Muscle of leg (tissue), 16 donors: ENCODE measurements at places on chromosomes 7 and 10. TPM values are rescaled to one million over a fixed set of nuclear protein-coding genes. Genes with fewer than 3 reads are reported as not detected.

Gene MLLT10
- total RNA-seq: 26.9 TPM

DNA sequence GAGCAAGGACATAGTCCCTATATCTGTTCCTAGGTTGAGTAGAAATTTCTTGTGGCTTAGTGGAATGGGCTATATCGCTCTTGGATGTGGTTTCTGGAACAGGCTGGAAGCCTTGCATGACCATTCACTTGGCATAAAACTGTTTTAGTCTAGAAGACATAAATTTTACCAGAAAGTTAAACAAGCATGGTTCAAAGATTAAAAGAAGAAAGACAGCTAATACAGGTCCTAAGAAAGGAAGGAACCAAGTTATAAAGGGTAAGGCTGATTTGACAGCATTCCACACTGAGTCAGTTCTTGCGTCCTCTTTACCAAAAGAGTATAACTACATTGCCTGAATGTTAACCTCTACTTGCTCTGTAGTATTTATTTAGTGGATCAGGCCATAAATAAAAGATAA, 724.2 kb downstream of the SORCS1 start:
- no peak overlapping the region for H3K4me3 ChIP-seq
- no peaks in the 10 kb centered on the region for H3K4me1 ChIP-seq
- H3K27ac ChIP-seq: no peak overlapping the region
- H3K27me3 ChIP-seq: no peaks in the 10 kb centered on the region

DNA sequence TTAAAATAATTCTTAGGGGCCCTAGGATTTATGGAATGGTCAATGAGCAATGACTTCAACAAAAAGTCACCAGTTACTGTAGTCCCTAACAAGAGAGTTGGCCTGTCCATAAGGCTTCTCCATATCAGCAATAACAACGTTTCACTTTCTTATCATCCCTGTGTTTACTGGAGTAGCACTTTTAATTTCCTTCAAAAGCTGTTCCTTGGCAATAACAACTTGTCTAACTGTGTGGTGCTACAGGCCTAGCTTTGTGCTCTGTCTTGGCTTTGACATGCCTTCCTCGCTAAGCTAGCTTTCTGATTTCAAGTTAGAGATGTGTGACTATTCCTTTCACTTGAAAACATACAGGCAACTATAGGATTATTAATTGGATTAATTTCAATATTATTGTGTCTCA, 81.1 kb downstream of the JMJD1C start:
- no peak for DNase-seq
- H3K36me3 ChIP-seq: no peaks in the 10 kb centered on the region
- H3K4me1 ChIP-seq: no peaks in the 10 kb centered on the region
- no peak overlapping the region for H3K4me3 ChIP-seq
- H3K27ac ChIP-seq: no peak overlapping the region

DNA sequence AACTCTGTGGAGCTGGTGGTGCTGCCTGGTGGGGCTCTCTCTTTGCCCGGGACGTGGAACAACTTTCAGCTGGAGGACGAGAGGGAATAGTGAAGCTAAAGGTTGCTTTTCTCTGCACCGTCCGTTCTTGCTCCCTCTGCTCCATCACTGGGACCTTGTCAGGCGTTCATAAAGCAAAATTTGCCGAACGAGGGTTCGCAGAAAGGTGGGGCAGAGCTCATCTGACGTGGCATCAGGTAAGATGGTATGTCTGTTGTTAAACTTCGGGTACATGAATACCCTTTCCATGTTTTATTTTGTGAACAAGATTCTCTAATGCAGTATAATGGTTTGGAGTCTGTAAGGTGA, 416 bp downstream of the BBS9 start:
- H3K36me3 ChIP-seq: no peaks in the 10 kb centered on the region
- H3K27ac ChIP-seq: peak overlapping the region; percentile 91
- H3K27me3 ChIP-seq: no peaks in the 10 kb centered on the region
- H3K4me3 ChIP-seq: peak overlapping the region; percentile 78
- H3K4me1 ChIP-seq: peaks cover 3% of the 10 kb centered on the region

- no peaks in the 10 kb centered on the region for H3K27me3 ChIP-seq
- peak; percentile 1 for DNase-seq
- no peak overlapping the region for H3K27ac ChIP-seq
- no peaks in the 10 kb centered on the region for H3K4me1 ChIP-seq
- no peak overlapping the region for H3K4me3 ChIP-seq
- H3K36me3 ChIP-seq: no peaks in the 10 kb centered on the region
These were observed 69.0 kb downstream of the DKK1 start for GRCh38 chr10:52383088-52383487.

GRCh38 chr10:48699011-48699627, 14.4 kb downstream of the WDFY4 start:
- no peak overlapping the region for H3K4me3 ChIP-seq
- H3K36me3 ChIP-seq: no peaks in the 10 kb centered on the region
- no peak overlapping the region for H3K27ac ChIP-seq

DNA sequence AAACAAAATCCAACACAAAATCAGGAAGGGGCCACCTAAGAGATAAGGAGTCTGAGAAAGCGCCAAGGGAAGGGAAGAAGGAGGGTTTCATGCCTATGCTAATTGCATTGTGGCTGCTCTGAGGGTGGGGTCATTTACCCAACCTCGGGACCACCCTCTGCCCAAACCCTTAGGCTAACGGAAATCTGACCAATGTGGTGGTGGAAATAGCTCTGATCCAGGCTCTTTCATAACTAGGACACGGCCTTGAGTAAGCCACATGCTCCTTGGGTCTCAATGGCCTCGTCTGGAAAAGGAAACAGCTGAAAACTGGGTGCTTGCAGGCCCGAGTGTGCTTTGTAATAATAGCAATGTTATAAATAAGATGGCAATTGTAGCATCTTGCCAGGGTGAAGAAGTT, 14.9 kb upstream of the SRGN start:
- H3K36me3 ChIP-seq: no peaks in the 10 kb centered on the region
- no peak overlapping the region for H3K27ac ChIP-seq
- no peak for DNase-seq
- no peak overlapping the region for H3K4me3 ChIP-seq

Gene LFNG
- total RNA-seq: 19.2 TPM

DNA sequence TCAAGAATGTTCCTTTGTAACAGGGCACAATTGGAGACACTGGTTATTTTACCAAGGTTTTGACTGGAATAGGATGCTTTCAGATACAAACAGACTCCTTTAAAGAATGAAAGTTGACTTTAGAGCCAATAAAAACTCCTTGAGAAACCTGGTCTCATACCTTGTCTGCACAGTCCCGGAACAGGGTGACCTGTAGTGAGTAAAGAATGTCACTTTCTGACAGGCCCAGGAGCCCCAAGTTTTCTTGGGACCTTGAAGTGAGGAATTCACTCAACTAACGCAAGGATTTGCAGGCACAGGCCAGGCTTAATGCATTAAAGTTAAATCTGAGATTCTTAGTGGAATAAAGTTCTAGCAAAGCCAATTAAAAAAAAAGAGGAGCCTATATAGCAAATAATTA, 11.5 kb upstream of the GARS1 start:
- H3K27ac ChIP-seq: no peak overlapping the region
- peaks cover 27% of the 10 kb centered on the region for H3K36me3 ChIP-seq
- H3K4me3 ChIP-seq: no peak overlapping the region
- no peaks in the 10 kb centered on the region for H3K4me1 ChIP-seq

GRCh38 chr7:151275813-151276577, 27.5 kb upstream of the SMARCD3 start:
- no peak for DNase-seq
- H3K4me3 ChIP-seq: no peak overlapping the region
- H3K27me3 ChIP-seq: peaks cover 18% of the 10 kb centered on the region
- H3K4me1 ChIP-seq: peaks cover 27% of the 10 kb centered on the region
- no peak overlapping the region for H3K27ac ChIP-seq

- H3K4me3 ChIP-seq: no peak overlapping the region
- H3K27me3 ChIP-seq: no peaks in the 10 kb centered on the region
- H3K4me1 ChIP-seq: no peaks in the 10 kb centered on the region
- H3K36me3 ChIP-seq: no peaks in the 10 kb centered on the region
- no peak overlapping the region for H3K27ac ChIP-seq
- DNase-seq: no peak
These were observed 1095.2 kb downstream of the KCNMA1 start for GRCh38 chr10:76542307-76542930.

DNA sequence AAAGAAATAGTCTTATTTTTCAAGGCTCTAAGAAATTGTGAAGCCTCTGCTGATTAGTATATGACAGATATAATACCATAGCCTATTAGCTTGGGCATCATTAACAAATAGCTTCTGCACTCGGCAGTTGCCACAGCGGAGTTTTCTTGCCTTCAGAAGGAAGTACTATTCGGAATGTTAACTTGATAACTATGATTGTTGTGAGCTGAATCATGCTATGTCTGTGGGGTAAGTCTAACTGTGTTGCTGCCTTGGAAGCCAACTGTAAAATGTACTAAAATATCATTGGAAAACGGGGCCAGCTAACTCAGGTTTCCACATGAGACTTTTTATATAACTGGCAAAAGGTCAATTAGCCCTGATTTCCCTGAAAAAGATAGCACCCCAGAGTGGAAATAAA, 93.2 kb downstream of the TWIST1 start:
- no peak for DNase-seq
- H3K4me1 ChIP-seq: no peaks in the 10 kb centered on the region
- no peak overlapping the region for H3K4me3 ChIP-seq
- no peak overlapping the region for H3K27ac ChIP-seq

- H3K27me3 ChIP-seq: no peaks in the 10 kb centered on the region
- no peaks in the 10 kb centered on the region for H3K4me1 ChIP-seq
These were observed 55.8 kb upstream of the KIF5B start for GRCh38 chr10:32112055-32112454.

- peaks cover 37% of the 10 kb centered on the region for H3K4me1 ChIP-seq
- H3K27ac ChIP-seq: no peak overlapping the region
- peak overlapping the region; percentile 42 for H3K4me3 ChIP-seq
- H3K36me3 ChIP-seq: no peaks in the 10 kb centered on the region
- DNase-seq: no peak
- H3K27me3 ChIP-seq: peaks cover 9% of the 10 kb centered on the region
These were observed 62.2 kb downstream of the NEURL1 start for GRCh38 chr10:103555712-103556111.

Gene LIPM
- not detected for total RNA-seq

GRCh38 chr10:132394201-132394811, 2.7 kb upstream of the PWWP2B start:
- peaks cover 40% of the 10 kb centered on the region for H3K4me1 ChIP-seq
- H3K4me3 ChIP-seq: no peak overlapping the region
- H3K27me3 ChIP-seq: peaks cover 2% of the 10 kb centered on the region
- DNase-seq: no peak

DNA sequence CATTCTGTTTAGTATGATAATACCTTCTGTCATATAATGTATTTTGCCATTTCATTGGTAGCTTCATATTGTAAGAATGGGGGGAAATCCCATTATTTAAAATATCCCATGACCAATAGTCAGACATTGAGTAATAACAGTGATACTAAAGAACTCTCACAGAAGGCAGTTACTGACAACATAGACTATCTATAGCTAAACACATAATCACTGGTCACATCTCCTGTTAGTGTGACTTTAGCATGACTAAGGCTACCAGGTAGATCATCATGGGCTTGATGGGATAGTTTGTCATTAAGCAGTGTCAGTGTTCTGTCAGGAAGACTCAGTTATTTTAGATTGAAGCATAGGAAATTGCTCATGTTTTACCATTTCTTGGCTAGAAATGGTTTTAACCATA, 16.4 kb downstream of the OPN1SW start:
- peaks cover 13% of the 10 kb centered on the region for H3K4me1 ChIP-seq
- H3K36me3 ChIP-seq: peaks cover 41% of the 10 kb centered on the region
- H3K27ac ChIP-seq: no peak overlapping the region
- DNase-seq: no peak
- no peaks in the 10 kb centered on the region for H3K27me3 ChIP-seq

Gene C7orf57
- 0.09 TPM for total RNA-seq

DNA sequence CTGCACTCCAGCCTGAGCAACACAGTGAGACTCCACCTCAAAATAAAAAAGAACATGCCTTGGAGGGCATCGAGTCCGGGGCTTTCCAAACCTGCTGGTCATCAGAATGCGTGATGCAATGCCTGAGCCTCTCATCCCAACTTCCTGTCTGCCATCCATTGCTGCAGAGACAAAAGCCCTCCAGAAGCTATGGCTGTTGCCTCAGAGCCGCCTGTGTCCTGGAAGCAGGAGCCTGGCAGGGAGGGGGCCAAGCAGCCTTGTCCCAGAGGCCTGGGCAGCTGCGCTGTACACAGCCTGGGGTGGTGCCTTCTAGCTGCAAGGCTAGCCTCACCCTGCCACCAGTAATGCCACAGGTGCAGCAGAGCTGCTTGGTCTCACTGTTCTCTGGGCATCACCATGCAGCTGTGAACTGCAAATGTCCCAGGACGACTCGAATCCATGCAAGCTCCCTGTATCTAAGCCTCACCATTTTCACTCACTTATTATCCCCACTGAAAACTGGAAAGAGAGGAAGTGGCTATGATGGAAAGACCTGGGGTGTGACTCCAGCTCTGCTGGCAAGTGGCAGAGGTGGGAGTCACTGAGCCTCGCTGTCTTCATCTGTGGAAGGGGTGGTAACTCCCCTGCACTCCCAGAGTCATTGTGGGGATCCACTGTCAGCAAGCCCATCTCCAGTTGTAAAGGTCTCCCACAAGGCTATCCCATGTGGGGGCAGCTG, 7.0 kb downstream of the ALOX5 start:
- peaks cover 18% of the 10 kb centered on the region for H3K27me3 ChIP-seq
- no peak overlapping the region for H3K27ac ChIP-seq
- no peak overlapping the region for H3K4me3 ChIP-seq

Gene SEPHS1
- 40.1 TPM for total RNA-seq

DNA sequence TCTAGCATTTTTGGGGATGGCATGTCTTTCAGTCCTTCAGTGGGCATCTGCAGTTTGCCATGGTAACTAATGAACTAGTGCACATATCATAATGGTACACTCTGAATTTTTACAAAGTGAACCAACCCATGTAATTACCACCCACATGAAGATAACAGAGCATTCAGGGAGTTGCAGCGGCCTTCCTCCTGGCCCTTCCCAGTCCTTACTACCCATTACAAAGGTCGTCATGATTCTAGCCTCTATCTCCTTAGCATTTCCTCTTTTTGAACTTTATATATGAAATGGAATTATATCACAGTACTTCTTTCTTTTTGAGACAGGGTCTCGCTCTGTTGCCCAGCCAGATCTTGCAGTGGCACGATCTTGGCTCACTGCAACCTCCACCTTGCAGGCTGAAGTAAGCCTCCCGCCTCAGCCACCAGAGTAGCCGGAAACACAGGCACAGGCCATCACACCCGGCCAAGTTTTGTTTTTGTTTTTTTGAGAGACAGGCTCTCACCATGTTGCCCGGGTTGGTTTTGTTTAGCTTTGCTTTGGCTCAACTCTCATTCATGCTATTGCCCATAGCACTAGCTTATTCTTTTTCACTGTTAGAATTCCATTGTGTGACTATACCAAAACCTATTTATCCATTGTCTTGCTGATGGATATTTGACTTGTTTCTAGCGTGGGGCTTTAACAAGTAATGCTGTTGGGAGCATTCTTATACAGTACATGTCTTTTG, 79.2 kb downstream of the APBB1IP start:
- no peaks in the 10 kb centered on the region for H3K4me1 ChIP-seq
- DNase-seq: no peak
- H3K36me3 ChIP-seq: no peaks in the 10 kb centered on the region
- H3K27ac ChIP-seq: no peak overlapping the region

- no peak overlapping the region for H3K27ac ChIP-seq
- H3K4me1 ChIP-seq: no peaks in the 10 kb centered on the region
- no peak overlapping the region for H3K4me3 ChIP-seq
- H3K36me3 ChIP-seq: no peaks in the 10 kb centered on the region
- no peaks in the 10 kb centered on the region for H3K27me3 ChIP-seq
These were observed 65.2 kb downstream of the AOAH start for GRCh38 chr7:36659172-36659516.

- no peak for DNase-seq
- H3K27ac ChIP-seq: no peak overlapping the region
- no peak overlapping the region for H3K4me3 ChIP-seq
These were observed 36.0 kb upstream of the NRP1 start for GRCh38 chr10:33370434-33370930.
